ENCODE measurements at places on chromosomes 1 and 21.

DNA sequence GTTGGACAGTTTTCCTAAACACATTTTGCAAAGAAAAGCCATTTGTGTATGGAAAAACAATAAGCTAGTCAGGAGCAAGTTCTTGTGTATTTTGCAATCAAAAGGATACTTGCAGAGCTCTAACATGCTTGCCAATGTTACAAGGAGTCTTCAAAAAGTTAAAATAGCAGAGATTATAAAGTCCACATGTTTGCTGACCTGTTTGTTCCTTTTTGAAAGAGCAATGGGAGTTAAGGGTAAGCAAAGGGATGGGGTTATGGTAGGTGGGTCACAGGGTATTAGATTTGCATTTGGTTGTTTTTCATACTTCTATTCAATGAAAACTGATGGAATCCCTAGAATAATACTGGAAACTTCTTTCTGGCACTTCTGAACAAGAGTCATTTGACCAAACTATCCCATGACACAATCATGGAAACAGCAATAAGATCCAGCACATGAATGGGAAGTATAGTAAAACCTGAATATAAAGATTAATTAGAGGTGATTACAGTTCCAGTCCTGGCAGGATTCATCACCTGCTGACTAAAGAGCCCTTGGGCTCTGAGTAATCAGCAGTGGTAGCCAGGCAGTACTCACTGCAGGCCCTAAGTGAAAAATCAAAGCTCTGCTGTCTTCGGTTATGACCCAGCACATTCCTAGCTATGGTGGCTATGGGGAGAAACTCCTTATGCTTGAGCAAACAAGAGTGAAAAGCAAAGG, 27.1 kb upstream of the ZC3H11B start:
- H3K27ac ChIP-seq: no peak overlapping the region
- H3K4me1 ChIP-seq: no peaks in the 10 kb centered on the region
- H3K4me3 ChIP-seq: no peak overlapping the region
- no peak for DNase-seq

GRCh38 chr1:160743266-160743665, 4.2 kb downstream of the SLAMF7 start:
- H3K27me3 ChIP-seq: no peaks in the 10 kb centered on the region
- H3K4me3 ChIP-seq: no peak overlapping the region
- no peak for DNase-seq
- H3K27ac ChIP-seq: no peak overlapping the region

- peak overlapping the region; percentile 85 for H3K4me3 ChIP-seq
- H3K27me3 ChIP-seq: peaks cover 29% of the 10 kb centered on the region
- peak; percentile 56 for DNase-seq
Observed at GRCh38 chr1:153679337-153680119, 1.0 kb downstream of the NPR1 start.

GRCh38 chr1:93000291-93000690, 39.0 kb upstream of the DIPK1A start:
- no peaks in the 10 kb centered on the region for H3K36me3 ChIP-seq
- no peak overlapping the region for H3K4me3 ChIP-seq
- no peak overlapping the region for H3K27ac ChIP-seq
- peaks cover 5% of the 10 kb centered on the region for H3K27me3 ChIP-seq
- peaks cover 10% of the 10 kb centered on the region for H3K4me1 ChIP-seq

DNA sequence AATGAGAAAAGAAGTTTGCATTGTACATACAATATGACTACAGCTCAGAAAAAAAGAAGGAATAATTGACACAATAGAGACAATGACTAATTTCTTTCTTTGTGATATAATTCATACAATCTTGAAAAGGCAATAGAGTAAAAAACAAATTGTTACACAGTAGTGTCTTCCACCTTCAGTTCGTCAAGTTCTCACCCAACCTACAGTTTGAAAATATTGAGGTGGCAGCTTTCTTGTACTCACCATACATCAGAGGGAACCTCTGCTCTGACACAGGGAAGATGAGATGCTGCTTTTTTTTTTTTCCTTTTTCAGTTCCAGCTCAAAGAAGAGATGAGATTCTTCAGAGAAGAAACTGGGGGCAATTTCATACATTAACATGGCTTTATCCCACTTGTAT, 173.2 kb downstream of the ATP6V1G3 start:
- H3K27me3 ChIP-seq: no peaks in the 10 kb centered on the region
- peaks cover 9% of the 10 kb centered on the region for H3K4me1 ChIP-seq
- no peaks in the 10 kb centered on the region for H3K36me3 ChIP-seq
- H3K27ac ChIP-seq: no peak overlapping the region

DNA sequence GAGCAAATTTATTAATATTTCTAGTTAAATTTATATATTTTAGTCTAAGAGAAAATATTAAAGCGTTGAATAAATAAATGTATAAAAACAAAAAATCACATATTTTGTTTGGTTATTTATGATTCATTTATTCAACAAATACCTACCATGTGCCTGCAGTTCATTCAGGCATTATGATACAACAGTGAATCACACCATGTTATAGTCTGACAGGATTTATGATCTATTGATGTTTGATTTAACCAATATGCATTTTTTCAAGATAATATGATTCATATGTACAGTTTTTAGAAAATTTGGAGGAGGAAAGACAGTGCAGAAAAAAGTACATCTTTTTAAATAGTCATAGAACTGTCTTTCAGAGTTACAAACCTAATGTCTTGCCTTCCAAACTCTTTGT, 7.4 kb upstream of the TRIM58 start:
- no peaks in the 10 kb centered on the region for H3K27me3 ChIP-seq
- H3K36me3 ChIP-seq: no peaks in the 10 kb centered on the region
- H3K27ac ChIP-seq: no peak overlapping the region

- H3K36me3 ChIP-seq: no peaks in the 10 kb centered on the region
- H3K27me3 ChIP-seq: peaks cover 14% of the 10 kb centered on the region
- peak overlapping the region; percentile 99 for H3K27ac ChIP-seq
Observed at GRCh38 chr1:22611530-22611947, 24.9 kb upstream of the C1QA start.

- no peak overlapping the region for H3K4me3 ChIP-seq
Observed at GRCh38 chr21:26546446-26547097, 26.5 kb downstream of the CYYR1 start.

- peak overlapping the region; percentile 94 for H3K27ac ChIP-seq
- no peak for DNase-seq
- no peaks in the 10 kb centered on the region for H3K36me3 ChIP-seq
- peaks cover 9% of the 10 kb centered on the region for H3K27me3 ChIP-seq
- peaks cover 3% of the 10 kb centered on the region for H3K4me1 ChIP-seq
- H3K4me3 ChIP-seq: peak overlapping the region; percentile 98
Observed at GRCh38 chr21:29025328-29025713, 853 bp downstream of the USP16 start.

DNA sequence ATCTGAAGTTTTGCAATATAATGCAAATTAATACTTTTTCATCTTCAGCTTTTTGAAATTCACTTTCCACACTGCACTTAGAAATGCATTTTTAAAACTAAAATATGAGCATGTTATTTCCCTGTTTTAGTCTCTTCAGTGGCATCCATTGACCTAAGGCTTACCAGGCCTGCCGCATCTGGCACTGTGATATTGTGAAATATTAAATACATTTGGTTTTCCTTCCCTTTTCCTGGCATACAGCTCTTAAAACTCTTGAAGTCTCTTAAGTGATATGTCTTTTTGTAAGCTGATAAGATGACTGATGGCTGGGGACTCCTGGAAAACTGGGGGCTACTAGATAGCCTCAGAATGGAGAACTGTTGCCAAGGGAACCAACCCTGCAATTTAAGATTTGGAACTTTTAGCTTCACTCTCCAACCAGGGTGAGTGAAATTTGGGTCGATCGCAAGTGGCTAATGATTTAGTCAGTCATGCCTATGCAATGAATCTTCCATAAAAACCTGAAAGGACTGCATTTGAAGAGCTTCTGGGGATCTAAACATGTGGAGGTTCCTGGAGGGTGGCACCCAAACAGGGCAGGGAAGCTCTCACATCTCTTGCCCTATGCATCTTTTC, 75.5 kb upstream of the PDC start:
- no peak overlapping the region for H3K4me3 ChIP-seq
- no peak overlapping the region for H3K27ac ChIP-seq
- no peaks in the 10 kb centered on the region for H3K36me3 ChIP-seq

GRCh38 chr1:78297836-78298235, 192.9 kb upstream of the PTGFR start:
- H3K27me3 ChIP-seq: no peaks in the 10 kb centered on the region
- peaks cover under 1% of the 10 kb centered on the region for H3K4me1 ChIP-seq
- H3K36me3 ChIP-seq: no peaks in the 10 kb centered on the region
- no peak overlapping the region for H3K27ac ChIP-seq
- no peak for DNase-seq

DNA sequence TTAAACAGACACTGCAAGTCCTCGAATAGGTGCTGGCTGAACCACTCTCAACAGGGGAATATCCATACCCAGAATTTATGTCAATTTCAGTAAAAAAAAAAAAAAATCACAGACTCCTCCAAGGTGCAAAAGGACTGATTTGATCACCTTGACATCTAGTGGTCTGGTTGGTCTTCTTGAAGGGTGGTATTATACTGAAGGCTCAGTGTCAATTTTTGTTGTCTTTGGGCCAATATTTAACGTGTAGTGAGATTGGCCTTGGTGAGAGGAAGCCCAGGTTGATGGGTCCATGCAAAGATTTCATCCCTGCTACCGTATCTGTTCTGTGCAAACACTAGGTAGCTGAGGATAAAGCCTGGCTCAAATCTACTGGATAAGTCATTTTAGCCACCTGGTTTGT, 4.0 kb upstream of the GBP5 start:
- no peak overlapping the region for H3K27ac ChIP-seq
- H3K4me1 ChIP-seq: no peaks in the 10 kb centered on the region
- no peak for DNase-seq
- H3K27me3 ChIP-seq: no peaks in the 10 kb centered on the region
- H3K36me3 ChIP-seq: no peaks in the 10 kb centered on the region

GRCh38 chr1:38009088-38009840, 3.3 kb upstream of the UTP11 start:
- no peak for DNase-seq
- H3K27me3 ChIP-seq: peaks cover 13% of the 10 kb centered on the region
- H3K4me1 ChIP-seq: peaks cover 11% of the 10 kb centered on the region
- H3K36me3 ChIP-seq: no peaks in the 10 kb centered on the region
- H3K27ac ChIP-seq: no peak overlapping the region
- no peak overlapping the region for H3K4me3 ChIP-seq

DNA sequence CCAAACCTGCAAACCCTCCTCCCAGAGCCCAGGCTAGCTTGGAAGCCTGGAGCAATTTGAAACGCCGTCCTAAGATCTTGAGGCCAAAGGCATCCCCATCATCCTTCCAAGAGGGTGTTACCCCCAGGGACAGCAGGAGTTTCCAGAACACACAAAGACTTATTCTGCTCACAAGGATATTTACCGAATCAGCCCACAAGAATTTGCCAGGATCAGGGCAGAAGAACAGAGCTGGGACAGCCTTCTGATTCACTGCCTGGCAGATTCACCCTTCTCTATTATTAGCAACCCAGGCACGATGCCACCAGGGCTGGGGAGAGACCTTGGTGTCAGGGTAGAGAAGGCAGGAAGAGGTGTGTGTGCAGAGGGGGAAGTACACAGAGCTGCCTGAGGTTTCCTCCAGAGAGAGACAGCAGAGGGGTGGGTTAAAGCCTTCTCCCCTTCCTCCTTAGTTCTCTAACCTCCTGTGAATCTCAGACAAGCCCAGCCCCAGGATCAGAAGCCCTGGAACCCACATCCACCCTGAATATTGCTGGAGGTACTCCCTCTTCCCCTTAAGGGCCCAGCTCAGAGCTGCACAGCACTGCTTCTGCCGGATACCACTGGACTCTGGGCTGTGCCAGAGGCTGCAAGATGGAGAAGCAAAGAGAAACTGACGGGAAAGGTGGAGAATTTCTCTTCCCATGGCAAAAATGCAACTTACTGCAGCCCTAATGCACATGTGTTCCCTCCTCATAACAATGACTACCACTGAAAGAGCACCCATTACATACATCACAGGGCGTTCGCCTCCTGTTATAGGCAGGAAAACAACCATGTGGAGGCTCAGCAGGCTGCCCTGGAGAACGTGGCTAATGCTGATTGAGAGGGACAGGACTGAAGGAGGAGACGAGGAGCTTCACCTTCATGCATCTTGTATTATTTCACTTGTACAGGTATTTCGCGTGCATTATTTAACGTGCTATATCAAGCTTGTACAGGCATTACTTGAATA, 61.8 kb downstream of the ITPKB start:
- H3K4me3 ChIP-seq: no peak overlapping the region
- DNase-seq: no peak
- no peaks in the 10 kb centered on the region for H3K36me3 ChIP-seq
- H3K4me1 ChIP-seq: peaks cover 18% of the 10 kb centered on the region
- H3K27me3 ChIP-seq: peaks cover 10% of the 10 kb centered on the region
- H3K27ac ChIP-seq: no peak overlapping the region

DNA sequence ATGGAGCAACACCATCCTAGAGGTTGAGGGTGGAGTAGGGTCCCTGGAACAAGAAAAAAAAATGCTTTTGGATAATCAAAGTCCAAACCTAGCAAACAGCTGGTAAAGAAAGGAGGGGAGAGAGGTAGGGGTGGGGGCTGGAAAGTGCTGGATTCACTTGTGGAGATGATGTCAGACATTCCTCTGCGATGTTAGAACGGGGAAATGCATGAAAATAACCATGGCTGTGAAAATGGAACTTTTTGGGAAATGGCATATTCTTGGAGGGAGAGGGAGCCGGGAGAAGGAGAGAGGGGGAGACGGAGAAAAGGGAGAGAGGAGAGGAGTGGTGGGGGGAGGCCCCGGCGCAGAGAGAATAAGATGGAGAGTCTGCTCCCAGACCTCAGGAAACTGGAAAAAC, 53.6 kb downstream of the OLFML2B start:
- no peak overlapping the region for H3K4me3 ChIP-seq
- no peaks in the 10 kb centered on the region for H3K4me1 ChIP-seq
- no peak for DNase-seq
- no peaks in the 10 kb centered on the region for H3K36me3 ChIP-seq
- H3K27me3 ChIP-seq: peaks cover 5% of the 10 kb centered on the region
- no peak overlapping the region for H3K27ac ChIP-seq

DNA sequence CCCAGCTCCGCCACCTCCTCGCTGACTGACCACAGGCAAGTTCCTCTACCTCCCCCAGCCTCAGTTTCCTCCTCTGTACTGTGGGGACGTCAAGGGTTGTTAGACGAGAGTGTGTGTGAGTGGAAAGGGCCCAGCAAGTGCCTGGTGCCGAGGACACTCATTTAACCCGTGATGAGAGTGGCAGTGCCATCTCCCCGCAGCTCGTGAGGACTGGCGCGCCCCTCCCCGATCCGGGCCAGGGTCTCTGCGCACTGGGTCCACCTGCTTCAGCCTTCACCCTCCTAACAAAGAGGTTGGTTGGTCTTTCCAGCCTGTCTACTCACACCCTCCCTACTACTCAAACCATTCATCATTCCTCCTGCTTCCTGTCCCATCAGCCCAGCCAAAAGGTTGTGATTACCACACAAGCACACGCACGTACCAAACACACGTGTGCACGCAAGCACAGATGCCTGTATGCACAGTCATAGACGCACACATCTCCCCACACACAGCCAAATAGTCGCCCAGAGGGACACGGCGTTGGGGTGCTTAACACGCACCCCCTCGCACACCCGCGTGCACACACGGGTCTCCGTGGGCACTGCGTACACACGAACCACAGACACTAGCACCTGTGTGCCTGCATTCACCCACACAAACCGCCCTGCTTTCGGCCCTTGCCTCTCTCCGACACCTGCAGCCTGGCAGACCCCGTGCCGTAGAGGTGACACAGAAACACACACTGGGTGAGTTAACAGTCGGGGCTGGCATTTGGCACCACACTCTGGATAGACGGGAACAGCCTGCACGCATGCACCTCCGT, 39.3 kb downstream of the TAS1R2 start:
- H3K27ac ChIP-seq: no peak overlapping the region
- no peaks in the 10 kb centered on the region for H3K36me3 ChIP-seq
- H3K4me3 ChIP-seq: peak overlapping the region; percentile 48
- no peak for DNase-seq
- peaks cover 11% of the 10 kb centered on the region for H3K4me1 ChIP-seq
- peaks cover 8% of the 10 kb centered on the region for H3K27me3 ChIP-seq

Measured in glutamatergic neuron (in vitro differentiated cells).